EH (cell line): ENCODE measurements at places on chromosomes 3 and 15.

DNA sequence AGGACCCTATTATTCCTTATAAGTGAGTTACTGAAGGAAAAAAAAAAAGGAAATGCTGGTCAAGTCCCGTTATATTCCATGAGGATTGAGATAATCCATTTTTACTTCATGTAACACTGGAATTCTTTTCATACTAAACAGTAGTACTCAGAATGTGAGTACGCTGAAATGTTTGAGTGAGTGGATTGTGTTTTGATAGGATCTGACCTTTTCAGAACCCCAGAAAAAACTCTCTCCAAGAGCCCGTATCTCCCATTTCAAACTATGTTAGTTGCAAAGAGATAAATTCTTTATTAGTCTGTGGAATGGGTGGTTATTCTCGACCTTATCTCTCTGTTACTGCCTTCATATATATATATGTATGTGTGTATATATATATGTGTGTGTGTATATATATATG is 2.5 kb upstream of the LPP start:
- peak; percentile 89 for DNase-seq

- DNase-seq = no peak
Measured at GRCh38 chr3:41424543-41425300, 225.4 kb downstream of the CTNNB1 start.

- no peak for DNase-seq
Measured at GRCh38 chr3:123337948-123338619, 110.8 kb downstream of the ADCY5 start.

- DNase-seq = no peak
Measured at GRCh38 chr3:113232342-113232741, 21.0 kb downstream of the BOC start.

DNA sequence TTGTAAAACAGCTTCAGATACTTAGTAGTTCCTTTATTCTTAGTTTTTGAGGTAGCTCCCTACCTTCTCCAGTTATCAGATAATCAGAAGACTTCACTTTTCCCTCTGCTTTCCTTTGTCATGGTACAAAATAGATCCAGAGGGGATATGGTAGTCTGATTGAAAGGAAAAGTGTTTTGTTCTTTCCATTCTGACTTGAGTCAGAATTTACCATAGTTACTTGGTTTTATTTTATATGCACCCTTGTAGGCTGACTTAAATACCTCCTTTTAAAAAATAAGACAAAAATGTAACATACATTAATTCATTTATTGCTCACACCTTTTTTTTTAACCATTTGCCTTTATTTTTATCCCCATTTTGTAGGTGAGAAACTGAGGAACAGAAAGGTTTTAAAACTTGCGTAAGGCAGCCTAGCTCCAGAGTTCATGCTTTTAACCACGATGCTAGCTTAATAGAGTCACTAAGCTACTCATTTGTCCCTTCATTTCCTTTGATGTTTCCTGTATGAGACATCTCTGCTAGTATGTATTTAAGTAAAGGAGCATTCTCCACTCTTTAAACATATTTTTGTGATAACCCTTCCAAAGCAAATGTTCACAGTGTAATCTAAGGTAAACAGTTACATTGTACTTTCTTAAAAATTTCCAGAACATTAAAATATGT is 187.5 kb downstream of the KLHL25 start:
- DNase-seq = peak; percentile 63

GRCh38 chr15:76169018-76169417 is 109.2 kb downstream of the TMEM266 start:
- peak; percentile 64 for DNase-seq

DNA sequence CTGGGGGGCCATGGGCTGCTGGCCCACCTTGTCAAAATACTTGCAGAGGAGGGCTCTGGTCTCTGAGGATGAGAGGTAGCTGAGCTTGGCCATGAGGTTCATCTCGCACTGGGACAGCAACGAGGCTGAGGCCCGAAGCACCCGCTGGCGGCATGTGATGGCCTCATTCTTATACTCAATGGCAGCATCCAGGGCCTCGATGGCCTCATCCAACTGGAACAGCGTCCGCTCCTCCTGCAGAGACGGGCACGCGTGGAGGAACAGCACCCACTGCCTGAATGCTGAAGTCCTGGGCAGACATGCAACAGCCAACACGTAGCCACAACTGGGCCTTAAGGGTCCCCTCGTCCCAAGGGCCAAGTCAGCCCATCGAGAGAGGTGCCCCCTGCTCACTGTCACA is 25.0 kb downstream of the KIF7 start:
- no peak for DNase-seq

GRCh38 chr3:180358179-180358578 is 243.8 kb upstream of the TTC14 start:
- no peak for DNase-seq
